NB4 (cell line): ENCODE measurements at places on chromosomes 11 and 22.

GRCh38 chr11:65931773-65932557 is 12.7 kb downstream of the DRAP1 start:
- no peak for DNase-seq

DNA sequence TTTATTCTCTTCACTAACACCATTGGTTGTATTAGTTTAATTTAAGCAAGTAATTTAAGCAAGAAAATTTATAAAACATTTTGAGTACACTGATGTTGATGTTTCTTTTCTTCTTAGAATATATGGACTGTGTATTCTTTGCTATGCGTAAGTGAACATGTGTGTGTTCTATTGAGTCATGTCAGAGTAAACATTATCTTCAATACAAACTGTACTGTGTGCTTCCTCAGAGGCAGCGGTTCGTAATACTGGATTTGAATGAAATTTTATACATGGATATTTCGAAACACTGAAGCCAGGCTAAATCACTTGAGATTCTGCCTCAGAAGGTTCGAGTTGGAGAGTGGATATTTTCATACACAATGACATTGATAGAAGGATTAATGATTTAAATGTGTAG is 452.6 kb downstream of the LUZP2 start:
- DNase-seq = no peak

GRCh38 chr11:92892802-92893684 is 76.4 kb upstream of the MTNR1B start:
- no peak for DNase-seq

GRCh38 chr22:20542736-20543135 is 35.3 kb downstream of the MED15 start:
- no peak for DNase-seq

DNA sequence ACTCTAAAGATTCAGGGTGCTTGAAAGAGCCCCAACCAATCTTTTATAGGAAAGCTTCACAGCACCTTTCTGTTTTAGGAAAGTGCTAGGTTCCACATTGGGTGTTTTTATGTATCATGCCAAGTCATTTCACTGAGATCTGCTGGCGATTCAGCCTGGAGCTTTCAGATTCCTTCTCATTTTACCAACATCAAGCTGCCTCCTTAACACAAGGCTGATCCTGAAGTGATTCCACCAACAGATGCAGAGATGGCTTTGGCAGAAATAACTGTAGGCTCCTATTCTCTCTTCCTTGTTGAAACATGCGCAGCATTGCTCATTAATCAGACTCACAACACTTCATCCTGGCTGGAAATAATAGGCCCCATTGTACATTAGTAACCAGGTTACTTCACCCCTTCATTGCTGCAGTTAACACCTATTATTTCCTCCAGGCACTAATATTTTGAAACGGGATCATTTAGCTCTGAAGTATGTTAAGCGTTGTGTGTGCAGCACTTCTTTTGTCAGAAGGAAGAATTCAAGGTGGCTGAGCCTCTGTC is 89.0 kb downstream of the OPCML start:
- DNase-seq = no peak

- DNase-seq = peak; percentile 38
Measured at GRCh38 chr11:132158091-132158490, 787.7 kb downstream of the NTM start.

- no peak for DNase-seq
Measured at GRCh38 chr11:36162006-36162882, 127.0 kb downstream of the COMMD9 start.

DNA sequence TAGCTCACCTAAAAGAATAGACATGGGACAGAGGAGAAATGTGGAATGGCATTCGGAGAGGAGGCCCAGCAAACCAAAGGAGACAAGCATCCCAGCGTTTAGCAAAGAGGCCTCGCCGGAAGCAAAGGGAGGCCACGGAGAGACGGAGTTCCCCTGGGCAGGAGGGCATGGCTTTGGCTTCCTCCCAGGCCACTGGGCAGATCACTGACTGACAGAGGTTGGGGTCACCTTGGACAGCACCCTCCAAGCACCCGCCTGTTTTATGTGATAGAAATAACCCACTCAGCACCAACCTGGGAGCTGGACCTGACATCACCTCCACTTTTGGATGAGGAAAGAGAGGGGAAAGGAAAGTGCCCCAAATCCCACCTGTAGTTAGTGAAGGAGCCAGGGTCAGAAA is 434.1 kb downstream of the BRD1 start:
- DNase-seq = no peak

GRCh38 chr22:48853627-48854240 is 973.9 kb downstream of the BRD1 start:
- no peak for DNase-seq
